T-helper 17 cell (primary cell): ENCODE measurements at places on chromosomes 5 and 9.

DNA sequence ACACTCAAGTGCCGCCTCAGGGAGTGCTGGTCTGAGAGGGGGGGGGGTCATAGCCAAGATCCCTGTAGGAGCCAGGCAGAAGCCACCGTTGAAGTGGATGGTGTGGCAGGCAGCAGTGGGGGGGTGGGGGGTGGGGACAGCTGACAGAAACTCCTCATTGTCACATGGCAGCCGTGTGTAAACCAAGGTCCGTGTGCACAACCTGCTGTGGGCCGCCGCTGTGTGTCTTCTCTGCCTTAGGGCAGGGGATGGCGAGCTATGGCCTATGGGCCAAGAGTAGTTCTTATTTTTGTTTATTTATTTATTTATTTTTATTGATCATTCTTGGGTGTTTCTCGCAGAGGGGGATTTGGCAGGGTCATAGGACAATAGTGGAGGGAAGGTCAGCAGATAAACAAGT, 13.4 kb downstream of the SQSTM1 start:
- DNase-seq, result no peak

GRCh38 chr5:7882926-7883325, 14.0 kb downstream of the MTRR start:
- no peak for DNase-seq

DNA sequence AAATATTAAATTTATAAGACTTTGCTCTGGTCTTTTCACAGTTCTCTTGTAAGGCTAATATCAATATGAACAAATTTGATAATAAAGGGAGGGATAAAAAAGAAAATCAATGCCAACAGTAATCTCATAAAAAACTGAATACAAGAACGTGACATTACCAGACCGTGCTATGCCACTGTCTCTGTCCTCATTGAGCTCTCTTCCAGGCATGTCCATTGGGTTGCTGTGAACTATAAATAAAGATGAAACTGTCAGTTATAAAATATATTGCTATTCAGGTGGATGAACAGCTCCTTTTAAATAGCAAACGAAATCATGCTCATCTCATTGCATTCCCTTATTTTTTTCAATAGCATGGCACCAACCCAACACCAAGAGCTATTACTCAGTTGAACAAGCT, 74.0 kb upstream of the RAPGEF6 start:
- DNase-seq, result no peak

GRCh38 chr5:78543292-78543691, 105.3 kb downstream of the LHFPL2 start:
- DNase-seq, result no peak

DNA sequence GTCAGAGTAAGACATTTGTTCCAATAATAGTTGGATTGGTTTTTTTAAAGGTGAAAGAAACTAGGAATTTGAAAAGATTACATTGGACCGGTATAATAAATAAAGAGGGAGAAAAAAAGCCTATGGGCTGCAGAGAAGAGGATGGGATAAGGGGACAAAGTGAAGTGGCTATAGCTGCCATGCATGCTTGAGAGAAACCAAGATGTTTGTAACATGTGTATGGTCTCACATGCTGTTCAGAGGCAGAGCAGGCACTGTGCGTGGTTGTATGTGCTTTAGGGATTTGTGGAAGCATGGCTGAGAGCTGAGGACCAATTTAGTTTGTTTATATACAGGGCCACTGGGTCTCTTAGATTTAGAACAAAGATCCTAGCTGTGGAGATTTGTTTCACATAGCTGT, 32.7 kb downstream of the LNPEP start:
- no peak for DNase-seq
